Activated CD4-positive, alpha-beta T cell treated with anti-CD3 and anti-CD28 coated beads for 36 hours (primary cell): ENCODE measurements at places on chromosomes 3 and 15. TPM values are rescaled to one million over a fixed set of nuclear protein-coding genes. Genes with fewer than 3 reads are reported as not detected.

- DNase-seq = no peak
Observed at GRCh38 chr3:9222956-9223639, 26.3 kb downstream of the SRGAP3 start.

- DNase-seq = peak; percentile 44
Observed at GRCh38 chr3:168096210-168096652, 507 bp upstream of the GOLIM4 start.

GRCh38 chr3:149801195-149801594 is 8.8 kb upstream of the ANKUB1 start:
- DNase-seq = no peak

The ANKUB1 gene
- total RNA-seq = not detected

GRCh38 chr3:150828997-150829396 is 66.0 kb upstream of the SIAH2 start:
- no peak for DNase-seq

The SLC24A5 gene
- total RNA-seq = not detected

The DNASE1L3 gene
- total RNA-seq = not detected

DNA sequence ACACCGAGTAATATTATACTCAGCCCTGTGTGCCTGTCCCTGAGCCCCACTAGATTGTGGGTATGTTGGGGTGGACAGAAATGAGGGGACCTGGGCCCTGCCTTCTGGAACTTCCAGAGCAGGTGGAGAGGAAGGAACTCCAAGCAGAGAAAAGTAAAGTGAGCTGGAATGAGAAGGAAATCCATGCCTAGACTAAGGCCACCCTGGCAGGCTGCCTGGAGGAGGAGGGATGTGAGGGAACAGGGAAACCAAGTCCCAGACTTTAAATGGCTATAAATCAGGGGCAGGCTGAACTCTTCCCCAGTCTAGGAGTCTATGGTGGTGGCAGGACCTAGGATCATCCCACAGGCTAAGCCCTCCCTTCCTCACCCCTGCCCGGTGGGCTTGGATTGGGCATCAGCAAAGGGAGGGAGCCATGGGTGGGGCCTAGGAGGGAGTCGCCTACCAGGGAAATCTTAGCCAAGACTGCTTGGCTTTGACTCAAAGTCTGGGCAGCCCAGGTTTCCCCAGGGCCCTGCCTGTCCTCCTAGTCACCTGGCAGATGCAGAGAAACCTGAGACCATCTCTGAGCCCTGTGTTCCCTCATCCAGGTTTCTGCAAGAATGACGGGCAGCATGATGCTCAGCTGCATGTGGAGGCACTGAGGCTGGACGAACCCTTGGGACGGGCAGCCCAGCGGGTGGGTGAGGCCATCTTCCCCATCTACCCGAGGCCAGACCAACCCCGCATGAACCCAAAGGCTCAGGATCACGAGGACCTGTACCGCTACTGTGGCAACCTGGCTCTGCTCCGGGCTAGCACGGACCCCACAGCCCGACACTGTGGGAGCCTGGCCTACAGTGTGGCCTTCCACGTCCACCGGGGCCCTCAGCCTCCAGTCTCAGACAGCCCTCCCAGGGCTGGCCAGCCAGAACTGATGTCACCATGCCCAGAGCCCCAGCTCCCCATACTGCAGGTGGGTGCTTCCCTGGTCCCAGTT is 15.6 kb upstream of the STRA6 start:
- no peak for DNase-seq

DNA sequence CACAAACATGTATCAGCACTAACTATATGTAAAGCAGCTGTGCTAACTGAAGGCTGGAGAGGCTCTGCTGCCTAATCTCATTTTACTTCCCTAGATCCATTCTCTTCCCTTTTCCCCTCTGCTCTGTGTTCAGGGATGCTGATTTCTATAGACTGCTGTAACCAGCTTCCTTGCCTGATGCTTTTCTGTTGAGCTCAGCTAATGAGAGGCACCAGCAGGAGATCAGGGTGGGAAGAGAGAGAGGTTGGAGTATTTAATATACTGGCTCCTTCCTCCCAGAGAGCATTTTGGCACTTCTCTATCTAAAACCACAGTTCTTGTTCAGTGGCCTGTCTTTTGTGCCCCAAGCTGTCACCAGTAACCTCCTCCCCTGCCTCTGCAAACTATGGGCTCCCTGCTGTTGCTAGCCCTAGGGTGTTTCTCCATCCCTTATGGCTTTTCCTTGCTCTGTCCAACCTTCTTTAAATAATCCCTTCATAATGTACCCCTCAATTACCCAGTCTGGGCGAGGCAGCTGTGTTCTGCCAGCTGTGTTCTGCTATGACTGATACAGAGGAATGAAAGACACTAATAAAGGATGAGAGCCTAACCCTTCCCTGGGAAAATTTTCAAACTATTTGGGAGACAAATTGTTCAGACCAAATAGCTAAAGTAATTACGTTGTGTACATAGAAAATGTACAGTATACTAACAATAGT is 69.5 kb downstream of the CADPS start:
- no peak for DNase-seq

DNA sequence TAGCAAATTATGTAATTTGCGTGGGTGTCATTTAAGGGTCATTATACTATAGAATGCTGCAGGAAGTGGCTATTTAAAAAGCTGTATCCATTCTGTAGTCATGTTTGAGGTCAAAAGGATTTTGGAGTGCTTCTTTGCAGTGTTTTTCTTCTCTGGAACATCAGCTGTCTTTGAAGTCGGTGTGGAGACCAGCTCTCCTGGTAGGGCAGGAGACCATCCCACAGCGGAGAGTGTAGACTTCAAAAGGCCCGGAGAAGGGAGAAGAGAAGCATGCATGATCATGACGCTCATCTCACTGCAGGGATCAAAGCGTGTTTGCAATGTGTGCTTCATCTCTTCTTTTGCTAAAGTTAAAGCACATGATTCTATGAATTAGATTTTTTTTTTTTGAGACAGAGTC is 19.9 kb downstream of the PXK start:
- no peak for DNase-seq
